H7 (cell line): ENCODE measurements at places on chromosomes 5 and 9. TPM values are rescaled to one million over a fixed set of nuclear protein-coding genes. Genes with fewer than 3 reads are reported as not detected.

GRCh38 chr5:61409568-61409967 lies 77.5 kb downstream of the ZSWIM6 start:
- no peak for DNase-seq

GRCh38 chr9:105073147-105073546 lies 145.2 kb upstream of the ABCA1 start:
- no peak for DNase-seq

The CCL21 gene
- total RNA-seq: not detected in 2 replicates

- DNase-seq: no peak
Measured at GRCh38 chr5:93887678-93888077, 146.3 kb upstream of the POU5F2 start.

The IL3 gene
- not detected in 2 replicates for total RNA-seq

DNA sequence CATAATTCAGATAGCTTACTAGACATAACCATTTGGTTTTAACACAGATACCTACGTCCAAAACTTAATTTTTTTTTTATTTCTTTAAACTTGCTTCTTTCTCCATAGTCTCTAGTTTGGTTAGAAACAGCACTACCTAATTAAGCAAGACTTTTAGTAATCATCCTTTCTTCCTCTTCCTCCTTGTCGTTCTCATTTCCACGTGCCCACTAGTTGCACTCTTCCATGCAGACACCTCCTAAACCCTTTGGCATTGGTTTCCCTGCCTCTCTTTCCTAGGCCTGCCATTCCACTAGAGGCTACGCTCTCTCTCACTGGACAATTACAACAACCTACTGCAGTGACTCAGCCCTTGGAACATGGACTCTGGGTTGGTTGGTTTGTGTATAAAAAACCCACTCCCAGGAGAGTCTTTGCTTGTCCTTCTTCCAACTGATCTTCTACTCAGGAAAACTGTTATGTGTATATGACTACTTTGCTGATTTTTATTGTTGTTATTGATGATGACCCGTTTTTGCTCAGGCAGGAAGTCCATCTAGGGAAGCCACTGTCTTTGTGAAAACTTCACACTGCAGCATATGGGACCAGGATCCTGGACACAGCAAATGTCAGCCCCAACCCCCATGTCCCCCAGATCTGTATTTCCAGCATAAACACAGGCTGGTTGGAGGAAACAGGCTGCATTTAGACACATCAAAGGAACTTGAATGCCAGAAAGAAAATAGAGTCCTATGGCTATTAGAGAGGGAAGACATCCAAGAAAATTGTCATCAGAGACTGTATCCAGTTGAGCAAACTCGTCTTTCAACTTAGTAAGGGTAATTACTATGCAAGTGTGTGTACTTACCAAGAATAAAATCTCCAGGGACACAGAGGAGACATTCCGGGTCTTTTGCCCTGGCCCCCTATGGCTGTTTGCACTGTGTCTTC lies 503.2 kb downstream of the GADD45G start:
- DNase-seq: no peak

The FOXD4 gene
- total RNA-seq: 0.26 TPM in 1 of 2 replicates, not detected in the other

The IFNA5 gene
- not detected in 2 replicates for total RNA-seq

The IGFBPL1 gene
- 86.4 and 92.1 TPM in 2 replicates for total RNA-seq

GRCh38 chr5:173932695-173933139 lies 44.6 kb downstream of the CPEB4 start:
- no peak for DNase-seq

DNA sequence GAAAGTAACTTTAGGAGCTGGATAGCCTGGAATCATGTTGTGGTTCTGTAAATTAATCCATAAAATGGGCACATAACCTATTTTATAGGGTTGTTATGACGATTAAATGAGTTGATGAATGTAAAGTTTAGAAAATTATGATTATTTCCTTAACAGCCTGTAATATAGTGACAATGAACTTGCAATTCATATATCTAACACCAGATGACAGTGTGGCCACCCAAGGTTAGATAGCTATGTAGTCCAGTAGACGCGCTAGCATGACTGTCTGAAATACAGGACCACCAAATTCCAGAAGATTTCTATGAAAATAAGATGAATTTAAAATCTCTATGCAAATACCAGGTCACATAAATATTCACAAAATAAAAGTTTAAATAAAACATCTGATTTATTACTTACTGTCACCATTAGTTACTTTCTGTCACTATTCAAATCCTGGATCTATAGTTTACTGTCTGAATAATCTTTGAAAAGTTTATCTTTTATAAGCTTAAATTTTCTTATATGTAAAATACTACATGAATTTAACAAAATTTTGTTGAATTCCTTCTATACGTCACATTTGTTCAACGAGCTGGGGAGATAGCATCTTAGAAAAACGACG lies 26.1 kb upstream of the MACIR start:
- no peak for DNase-seq

- no peak for DNase-seq
Measured at GRCh38 chr5:34735491-34736426, 79.6 kb downstream of the RAI14 start.

- no peak for DNase-seq
Measured at GRCh38 chr9:36456480-36457065, 56.5 kb upstream of the RNF38 start.

The NR2F1-AS1 gene
- 1.1 and 1.8 TPM in 2 replicates for total RNA-seq

GRCh38 chr5:149001162-149001561 lies 61.7 kb downstream of the SH3TC2 start:
- no peak for DNase-seq

The ORM1 gene
- not detected in 2 replicates for total RNA-seq

DNA sequence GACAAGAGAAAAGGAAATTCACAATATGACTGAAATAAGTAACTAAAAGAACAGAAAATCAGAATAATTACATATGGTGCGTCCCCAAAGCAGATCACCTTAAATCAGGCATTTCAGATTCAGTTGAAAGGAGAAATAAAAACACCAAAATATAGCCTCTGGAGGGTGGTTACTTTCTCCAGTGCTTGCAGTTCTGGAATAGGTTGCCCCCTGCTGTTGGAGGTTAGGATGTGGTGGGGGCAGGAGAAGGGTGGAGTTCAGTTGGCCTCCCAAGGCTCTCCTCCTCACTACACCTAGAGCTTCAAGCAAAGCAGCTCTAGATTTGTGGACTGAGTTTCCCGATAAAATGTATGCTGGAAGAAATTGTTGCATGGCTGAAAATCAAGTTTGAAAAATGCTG lies 338.2 kb upstream of the TLE4 start:
- DNase-seq: peak; percentile 36

GRCh38 chr9:131752231-131752884 lies 12.5 kb upstream of the RAPGEF1 start:
- no peak for DNase-seq

The HEMGN gene
- total RNA-seq: not detected in 2 replicates

The PCBD2 gene
- total RNA-seq: 2.3 and 8.5 TPM in 2 replicates

- no peak for DNase-seq
Measured at GRCh38 chr9:90884178-90884577, 82.6 kb downstream of the SYK start.

DNA sequence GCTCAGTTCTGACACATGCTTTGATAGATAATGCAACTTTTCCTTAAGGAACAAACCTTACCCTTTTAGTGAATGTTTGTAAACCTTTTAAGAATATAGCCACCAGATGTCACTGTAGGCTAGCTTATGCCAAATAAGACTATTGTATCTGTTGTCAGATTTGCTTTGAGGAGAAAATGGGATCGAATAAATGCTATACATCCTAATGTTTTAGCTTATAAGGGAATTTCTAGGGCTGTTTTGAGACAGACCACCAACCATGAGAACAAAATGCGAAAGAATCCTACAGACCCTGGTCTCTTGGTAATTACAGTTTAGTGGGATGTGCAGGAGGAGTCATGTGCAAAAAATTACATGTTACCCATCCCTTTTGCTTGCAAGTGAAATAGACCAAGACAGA lies 127.6 kb upstream of the NMUR2 start:
- DNase-seq: no peak

The PRR16 gene
- total RNA-seq: 0.67 TPM in 1 of 2 replicates, not detected in the other

DNA sequence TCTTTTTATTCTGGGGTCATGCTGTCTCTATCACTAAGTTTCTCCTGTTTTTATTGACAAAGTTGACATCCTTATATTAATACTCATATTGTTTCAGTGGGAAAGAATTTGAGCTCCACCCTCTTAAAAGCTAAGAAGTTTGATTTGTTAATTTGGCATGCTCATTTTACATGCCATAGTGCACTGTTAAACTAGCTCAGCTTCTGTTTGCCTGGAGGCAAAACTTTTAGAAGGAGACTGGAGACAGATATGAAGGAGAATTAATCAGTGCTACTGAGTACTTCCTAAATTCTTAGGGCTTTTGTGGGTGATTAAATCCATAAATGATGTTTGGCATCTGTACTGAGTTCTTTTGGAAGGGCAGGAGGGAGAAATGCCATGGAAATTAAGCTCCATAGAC lies 138.9 kb downstream of the NTRK2 start:
- no peak for DNase-seq

The CDX1 gene
- total RNA-seq: 0.62 TPM in 1 of 2 replicates, not detected in the other

The SLC1A1 gene
- 5.2 and 11.6 TPM in 2 replicates for total RNA-seq

GRCh38 chr5:136060963-136061362 lies 32.2 kb downstream of the TGFBI start:
- no peak for DNase-seq

GRCh38 chr5:109347252-109347888 lies 62.4 kb downstream of the PJA2 start:
- DNase-seq: no peak

The CSNK1A1 gene
- 220 and 262 TPM in 2 replicates for total RNA-seq

DNA sequence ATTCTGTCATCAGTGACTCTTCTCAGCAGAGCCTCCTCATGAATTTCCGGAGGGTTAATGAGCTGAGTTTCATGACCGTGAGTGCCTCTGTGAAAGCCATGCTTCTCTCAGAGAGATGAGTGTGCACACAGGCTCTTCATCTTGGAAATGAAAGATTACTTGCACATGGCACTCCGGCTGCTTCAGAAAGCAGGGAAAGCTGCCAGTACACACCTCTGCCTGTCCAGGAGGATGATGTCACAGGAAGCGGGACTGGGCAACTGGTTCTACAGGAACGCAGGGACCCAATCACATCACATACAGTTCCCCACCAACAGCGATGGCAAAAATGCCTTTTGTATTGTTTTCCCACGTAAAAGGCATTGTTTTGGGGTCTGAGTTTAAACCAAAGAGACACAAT lies 286.0 kb upstream of the DAP start:
- DNase-seq: no peak
